ENCODE measurements at places on chromosomes 6 and 20.

DNA sequence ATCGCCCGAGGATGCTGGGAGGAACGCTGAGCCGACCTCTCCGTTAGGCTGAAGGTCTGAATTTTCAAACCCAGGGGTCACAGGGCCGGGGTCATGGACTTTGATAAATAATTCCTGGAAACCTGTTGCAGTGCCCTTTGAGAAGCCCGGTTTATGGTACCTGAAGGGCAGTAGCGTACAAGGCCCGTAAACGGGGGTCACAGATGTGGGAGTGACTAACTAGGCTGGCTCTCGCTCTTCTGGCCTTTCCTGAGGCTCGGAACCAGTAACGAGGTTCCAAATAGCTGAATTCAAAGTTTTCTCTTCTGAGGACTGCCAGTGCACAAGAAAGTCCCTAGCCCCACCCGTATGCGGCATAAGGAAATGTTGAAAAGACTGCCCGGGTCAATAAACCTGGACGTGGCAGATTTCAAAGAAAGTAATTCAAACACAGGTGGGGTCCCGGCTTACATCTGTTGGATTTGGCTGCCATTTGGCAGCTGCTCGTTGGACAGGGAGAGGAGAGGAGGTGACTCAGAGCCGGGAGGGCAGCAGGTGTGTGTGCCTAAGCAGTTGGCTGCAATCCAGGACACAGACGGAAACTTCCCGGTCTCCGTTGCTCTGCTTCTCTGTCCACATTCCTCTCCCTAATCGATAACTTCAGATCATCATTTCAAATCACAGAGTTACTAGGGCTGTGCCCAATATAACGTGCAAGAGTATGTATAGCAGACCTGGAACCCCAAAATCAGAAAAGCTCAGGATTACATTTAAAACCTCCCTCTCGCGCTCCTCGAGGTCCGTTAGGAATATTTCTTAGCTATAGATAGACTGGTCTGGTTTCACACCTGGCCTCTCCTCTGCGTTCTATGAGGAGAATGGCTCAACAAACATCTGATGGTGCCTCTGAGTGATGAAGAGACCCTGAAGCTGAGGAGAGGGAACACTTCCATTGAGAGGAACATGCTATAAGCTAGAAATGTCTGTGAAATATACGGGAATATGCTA lies 765 bp upstream of the GMDS start:
- peak; percentile 85 for DNase-seq

GRCh38 chr6:145623231-145623630 lies 112.1 kb downstream of the EPM2A start:
- no peak for DNase-seq

- DNase-seq, result no peak
Observed at GRCh38 chr20:7710440-7710839, 229.8 kb downstream of the HAO1 start.

GRCh38 chr6:151254451-151255081 lies 14.8 kb downstream of the AKAP12 start:
- no peak for DNase-seq

DNA sequence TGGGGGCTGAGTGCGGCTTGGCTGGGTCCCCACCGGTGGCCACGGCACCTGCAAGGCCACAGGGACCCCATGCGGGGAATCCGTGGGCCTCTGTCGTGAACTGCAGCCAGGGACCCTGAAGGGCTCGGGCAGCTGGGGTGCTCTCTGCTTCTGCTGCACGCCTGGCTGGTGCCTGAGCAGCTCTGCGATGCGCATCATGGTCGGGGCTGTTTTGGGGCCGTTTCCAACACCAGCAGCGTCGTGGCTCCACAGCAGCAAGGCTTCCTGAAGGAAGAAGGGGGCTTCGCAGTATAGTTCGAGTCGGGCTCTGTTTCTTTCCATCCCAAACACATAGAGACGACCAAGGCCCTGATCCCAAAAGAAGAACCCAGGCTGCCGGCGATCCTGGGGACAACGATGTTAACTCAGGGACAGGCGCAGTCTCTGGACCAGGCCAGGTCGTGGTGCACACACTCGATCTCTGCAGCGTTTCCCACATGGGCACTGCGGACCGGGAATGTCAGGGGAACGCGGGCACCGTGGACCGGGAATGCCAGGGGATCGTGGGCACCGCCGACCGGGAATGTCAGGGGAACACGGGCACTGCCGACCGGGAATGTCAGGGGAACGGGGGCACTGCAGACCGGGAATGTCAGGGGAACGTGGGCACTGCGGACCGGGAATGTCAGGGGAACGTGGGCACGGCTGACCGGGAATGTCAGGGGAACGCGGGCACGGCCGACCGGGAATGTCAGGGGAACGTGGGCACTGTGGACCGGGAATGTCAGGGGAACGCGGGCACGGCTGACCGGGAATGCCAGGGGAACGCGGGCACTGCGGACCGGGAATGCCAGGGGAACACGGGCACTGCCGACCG lies 36.8 kb upstream of the BHLHE23 start:
- DNase-seq, result no peak

DNA sequence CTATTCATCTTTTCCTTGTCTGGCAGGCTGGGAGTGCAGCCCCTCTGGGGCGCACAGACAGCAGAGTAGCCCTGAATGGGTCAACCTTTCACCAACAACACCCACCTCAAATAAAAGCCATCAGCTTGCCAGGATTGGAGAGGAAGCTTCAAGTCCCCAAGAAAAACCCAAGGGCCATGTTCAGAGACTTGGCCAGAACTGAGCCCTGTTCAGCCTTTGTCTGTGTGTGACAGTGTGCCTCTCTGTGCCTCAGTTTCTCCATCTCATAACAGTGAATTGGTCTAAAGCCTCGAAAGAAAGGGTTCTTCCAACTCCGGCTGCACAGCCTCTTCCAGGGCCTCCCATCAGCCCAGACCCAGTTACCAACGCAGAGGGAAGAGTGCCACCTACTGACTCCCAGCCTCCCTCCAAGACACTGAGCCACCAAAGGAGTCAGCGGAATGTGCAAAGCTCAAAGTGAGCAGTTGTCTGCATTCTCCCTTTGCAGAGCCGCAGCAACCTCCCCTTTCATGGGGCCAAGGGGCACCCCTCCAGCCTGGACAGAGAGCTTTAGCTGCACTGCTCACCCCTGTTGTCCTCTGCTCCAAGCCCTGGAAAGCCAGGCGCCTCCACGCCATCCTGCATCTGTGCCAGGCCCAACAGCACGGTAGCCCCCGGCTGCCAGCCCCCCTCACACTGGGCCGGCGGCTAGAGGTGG lies 82.7 kb upstream of the TOP1 start:
- peak; percentile 72 for DNase-seq

- DNase-seq, result peak; percentile 12
Observed at GRCh38 chr6:1626481-1626880, 16.8 kb downstream of the FOXC1 start.

GRCh38 chr20:14612391-14612790 lies 275.0 kb upstream of the FLRT3 start:
- no peak for DNase-seq

GRCh38 chr6:25085756-25086155 lies 150.0 kb upstream of the RIPOR2 start:
- no peak for DNase-seq

DNA sequence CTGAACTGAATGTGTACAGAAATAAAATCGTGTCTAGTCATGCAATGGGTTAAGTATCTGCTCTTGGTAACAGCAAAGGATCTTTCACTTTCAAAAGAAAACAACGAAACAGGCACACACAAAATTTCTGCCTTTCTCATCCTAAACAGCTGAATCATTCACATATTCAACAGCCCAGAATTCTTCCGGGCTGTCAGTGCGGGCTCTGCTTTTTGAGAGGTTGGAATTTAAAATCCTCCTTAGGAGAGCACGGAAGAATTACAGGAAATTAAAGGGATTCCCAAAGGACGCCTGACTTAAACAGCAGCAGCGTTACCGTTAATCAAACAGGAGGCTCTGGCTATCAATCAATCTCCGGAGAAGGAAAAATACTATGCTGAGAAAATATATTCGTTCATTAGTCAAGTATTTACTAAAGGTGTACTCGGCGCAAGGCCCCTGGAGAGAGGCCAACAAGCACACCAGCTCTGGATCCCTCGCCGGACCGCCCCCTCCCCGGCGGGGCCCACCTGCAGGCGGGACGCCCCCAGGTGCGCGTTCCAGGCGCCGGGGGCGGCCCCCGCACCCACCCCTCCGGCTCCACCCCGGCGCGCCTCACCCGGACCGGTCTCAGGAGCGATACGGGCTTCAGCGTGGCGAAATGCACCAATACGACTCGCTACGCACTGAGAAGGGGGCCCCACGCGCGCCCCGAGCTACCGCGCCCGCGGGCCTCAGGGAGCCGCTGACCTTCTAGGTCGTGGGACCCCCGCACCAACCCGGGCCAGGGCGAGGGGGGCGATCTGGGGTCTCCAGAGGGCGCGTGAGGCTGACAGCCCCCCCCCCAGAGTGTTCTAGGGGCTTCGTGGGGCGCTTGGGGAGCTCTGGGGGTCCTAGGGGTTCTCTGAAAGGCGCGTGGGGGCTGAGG lies 1.0 kb downstream of the NAPB start:
- DNase-seq, result peak; percentile 65

DNA sequence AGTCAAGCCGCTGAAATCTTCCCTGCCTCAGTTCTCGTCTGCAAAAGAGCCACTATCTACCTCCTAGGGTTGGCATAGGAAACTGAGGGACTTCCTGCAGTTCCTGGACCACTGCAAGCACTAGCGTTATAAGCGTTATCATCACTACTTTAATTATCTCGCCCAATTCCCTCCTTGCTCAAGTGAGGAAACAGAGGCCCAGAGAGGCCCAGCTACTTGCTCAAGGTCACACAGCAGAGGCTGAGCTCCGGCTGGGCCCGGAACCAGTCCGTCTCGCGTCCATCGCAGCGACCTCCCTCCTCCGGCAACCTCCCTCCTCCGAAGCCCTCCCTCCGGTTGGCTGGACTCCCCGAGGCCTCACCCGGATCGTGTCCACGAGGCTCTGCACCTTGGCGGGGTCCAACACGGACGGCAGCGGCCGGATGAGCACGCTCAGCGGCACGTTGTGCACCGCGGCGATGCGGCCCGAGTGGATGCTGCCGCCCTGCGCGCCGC lies 338 bp downstream of the SRXN1 start:
- DNase-seq, result peak; percentile 64

GRCh38 chr20:50015636-50015992 lies 32.8 kb downstream of the SNAI1 start:
- DNase-seq, result no peak

DNA sequence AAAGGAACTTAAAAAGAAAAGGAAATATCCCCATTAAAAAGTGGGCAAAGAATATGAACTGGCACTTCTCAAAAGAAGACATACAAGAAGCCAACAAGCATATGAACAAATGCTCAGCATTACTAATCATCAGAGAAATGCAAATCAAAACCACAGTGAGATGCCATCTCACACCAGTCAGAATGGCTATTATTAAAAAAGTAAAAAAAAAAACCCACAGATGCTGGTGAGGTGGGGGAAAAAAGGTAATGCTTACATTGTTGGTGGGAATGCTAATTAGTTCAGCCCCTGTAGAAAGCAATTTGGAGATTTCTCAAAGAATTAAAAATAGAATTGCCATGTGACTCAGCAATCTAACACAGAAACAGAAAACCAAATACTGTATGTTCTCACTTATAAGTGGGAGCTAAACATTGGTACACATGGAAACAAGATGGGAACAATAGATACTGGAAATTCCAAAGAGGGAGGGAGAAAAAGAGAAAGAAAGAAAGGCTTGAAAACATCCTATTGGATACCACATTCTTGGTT lies 437.1 kb downstream of the GRIK2 start:
- no peak for DNase-seq

GRCh38 chr6:29653452-29654038 lies 3.3 kb upstream of the MOG start:
- DNase-seq, result peak; percentile 91

GRCh38 chr6:37850260-37850659 lies 30.7 kb downstream of the ZFAND3 start:
- no peak for DNase-seq

DNA sequence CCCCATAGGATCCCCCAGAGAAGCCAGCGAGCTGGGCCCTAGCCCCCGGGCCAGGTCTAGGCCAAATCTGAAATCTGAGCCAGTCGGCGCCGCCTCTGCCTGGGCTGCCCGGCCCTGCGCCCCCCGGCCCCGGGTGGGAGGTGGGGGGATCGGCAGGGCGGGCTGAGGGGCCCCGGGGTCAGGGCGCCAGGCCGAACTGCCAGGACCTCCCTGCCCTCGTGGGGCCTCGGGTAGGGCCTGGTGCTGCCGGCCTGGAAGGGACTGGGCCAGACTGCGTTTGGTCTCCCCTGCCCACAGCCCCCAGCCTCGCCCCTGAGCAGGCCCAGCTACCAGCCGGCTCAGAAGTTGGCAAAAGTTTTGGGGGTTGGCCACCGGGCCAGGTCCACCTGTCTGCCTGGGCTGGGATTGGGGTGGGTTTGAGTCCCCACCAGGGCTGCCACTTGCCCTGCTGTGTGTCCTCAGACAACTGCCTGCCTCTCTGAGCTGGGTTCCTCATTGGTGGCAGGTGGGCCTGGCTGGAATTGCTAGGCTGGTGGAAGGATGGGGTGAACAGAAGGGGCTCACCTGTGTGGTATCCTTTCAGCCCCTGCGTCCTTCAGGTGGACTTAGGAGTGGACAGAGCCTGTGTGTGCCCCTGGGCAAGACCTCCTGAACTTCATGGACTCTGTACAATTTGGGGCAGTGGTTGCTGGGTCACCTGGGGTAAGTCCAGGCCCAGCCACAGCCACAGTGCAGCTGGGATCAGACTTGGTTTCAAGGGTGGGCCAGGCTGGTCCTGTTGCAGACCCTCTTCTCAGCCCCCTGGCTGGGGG lies 801 bp downstream of the SRC start:
- DNase-seq, result no peak

GRCh38 chr20:17967521-17968365 lies 851 bp downstream of the SNX5 start:
- DNase-seq, result peak; percentile 56

DNA sequence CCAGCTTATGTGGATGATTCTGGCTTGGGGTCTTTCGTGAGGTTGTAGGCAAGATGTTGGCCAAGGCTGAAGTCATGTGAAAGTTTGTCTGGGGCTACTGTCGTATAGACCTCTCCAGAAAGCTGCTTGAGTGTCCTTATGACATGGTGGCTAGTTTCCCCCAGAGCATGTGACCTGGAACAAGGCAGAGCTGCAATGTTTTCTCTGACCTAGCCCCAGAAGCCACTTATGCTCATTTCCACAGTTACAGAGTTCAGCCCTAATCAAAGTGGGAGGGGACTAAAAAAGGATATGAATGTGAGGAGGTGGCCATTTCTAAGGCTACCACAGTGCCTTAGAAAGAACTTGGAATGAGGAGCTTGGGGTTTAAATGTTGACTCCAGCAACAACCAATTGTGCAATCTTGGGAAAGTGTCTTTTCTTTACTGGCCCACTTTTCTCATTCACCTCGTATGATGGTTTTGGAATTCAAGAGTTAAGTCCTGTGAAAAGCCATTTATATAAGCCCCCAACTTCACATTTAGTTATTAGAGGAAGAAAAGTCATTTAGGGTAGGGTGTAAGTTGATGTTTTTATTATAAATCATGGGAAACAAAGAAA lies 5.9 kb upstream of the ASXL1 start:
- no peak for DNase-seq

GRCh38 chr6:144372611-144373594 lies 87.8 kb downstream of the UTRN start:
- DNase-seq, result no peak

DNA sequence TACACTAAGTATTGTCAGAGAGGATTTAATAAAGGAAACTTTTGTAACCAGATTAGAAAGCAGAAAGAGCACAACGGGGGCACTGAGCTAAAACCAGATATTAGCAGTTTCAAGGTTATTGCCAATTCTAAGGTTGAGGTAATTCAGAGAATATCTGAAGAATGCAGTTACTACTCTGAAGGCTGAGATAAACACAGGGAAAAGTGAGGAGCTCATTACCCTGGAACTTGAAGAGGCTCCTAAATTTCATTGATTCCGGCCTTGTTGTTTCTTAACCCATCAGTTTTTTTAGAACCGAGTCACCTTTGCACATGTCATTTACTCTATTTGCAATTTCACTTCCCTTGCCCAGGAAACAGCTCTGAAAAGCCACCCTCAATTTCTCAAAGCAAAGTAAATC lies 72.4 kb upstream of the BTBD3 start:
- DNase-seq, result no peak

All from NCI-H82 (cell line).